Astrocyte of the spinal cord (primary cell): ENCODE measurements at places on chromosomes 11 and 22.
A peak's percentile ranks its signal among the peaks of the same experiment; 100 is the strongest.

GRCh38 chr11:103537904-103538502, 428.8 kb downstream of the DYNC2H1 start:
- peak; percentile 42 for DNase-seq

DNA sequence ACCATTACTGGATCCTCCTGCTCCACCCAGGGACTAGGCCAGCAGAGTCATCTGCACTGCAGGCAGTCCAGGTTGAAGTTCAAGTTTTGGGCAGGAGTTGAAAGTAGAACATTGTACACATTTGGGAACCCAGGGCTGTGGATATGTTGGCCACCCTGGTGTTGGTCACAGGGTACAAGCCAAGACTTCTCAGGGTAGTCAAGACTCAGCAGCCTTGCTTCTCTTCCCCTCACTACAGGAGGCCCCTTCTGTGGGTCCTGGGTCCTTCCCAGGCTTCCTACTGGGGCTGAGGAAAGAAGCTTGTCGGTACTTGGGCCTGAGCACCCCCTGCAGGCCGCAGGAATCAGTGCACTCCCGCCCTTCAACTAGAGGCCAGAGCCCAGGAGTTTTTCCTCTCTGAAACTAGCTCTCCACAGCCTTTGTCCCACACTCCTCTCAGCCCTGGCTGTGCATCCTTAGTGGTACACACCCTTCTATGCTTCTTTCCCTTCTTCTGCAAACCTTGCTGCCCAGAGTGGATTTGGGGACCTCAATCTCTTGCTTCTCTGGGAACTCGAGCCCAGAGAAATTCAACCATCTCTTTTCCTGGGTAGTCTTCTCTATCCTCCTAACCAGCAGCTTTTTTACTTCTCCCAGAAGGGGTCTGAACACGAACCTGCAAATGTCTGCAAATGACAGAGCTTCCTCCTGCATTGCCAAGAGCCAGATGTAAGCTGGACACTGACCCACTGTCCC, 2.6 kb upstream of the HPX start:
- peak; percentile 56 for DNase-seq

DNA sequence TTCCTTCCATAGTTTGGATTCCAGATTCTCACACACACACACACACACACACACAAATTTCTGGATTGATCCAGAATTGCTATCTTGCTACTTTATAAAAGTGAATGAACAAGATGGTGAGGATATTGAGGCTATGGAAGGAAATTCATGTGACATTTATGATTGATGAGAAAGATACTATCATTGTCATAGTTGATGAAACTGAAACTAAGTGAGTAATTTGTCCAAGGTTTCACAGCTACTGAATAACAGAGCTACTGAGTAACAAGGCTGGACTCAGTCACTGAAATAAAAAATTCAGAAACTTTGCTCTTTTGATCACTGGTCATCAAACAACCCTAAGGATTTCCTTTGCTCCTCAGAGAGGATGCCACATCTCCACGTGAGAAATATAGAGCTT, 16.2 kb downstream of the OR5D16 start:
- no peak for DNase-seq

- no peak for DNase-seq
Measured at GRCh38 chr11:116498161-116498560, 274.6 kb downstream of the BUD13 start.
